Keratinocyte (primary cell): ENCODE measurements at places on chromosomes 2 and 18. TPM values are rescaled to one million over a fixed set of nuclear protein-coding genes. Genes with fewer than 3 reads are reported as not detected.

Gene ACTR2
- polyA plus RNA-seq = 121 to 257 TPM (median 134 TPM) in 3 replicates

Gene PAIP2B
- 0.99 to 1.7 TPM (median 1.4 TPM) in 3 replicates for polyA plus RNA-seq

Gene MAP3K19
- not detected in 3 replicates for polyA plus RNA-seq

Gene SLC16A14
- 0.34 to 0.97 TPM (median 0.67 TPM) in 3 replicates for polyA plus RNA-seq

Gene MYL1
- polyA plus RNA-seq = not detected in 3 replicates

Gene ALPI
- not detected in 3 replicates for polyA plus RNA-seq

Gene RPE
- 59.5 to 69.6 TPM (median 67.9 TPM) in 3 replicates for polyA plus RNA-seq

Gene ZEB2
- 0.03 to 0.12 TPM (median 0.06 TPM) in 3 replicates for polyA plus RNA-seq

Gene SIX2
- not detected in 3 replicates for polyA plus RNA-seq

Gene MYO5B
- polyA plus RNA-seq = 6.5 to 7.7 TPM (median 6.8 TPM) in 3 replicates

Gene SP140
- 0.95 to 1.2 TPM (median 0.95 TPM) in 3 replicates for polyA plus RNA-seq

Gene CTLA4
- polyA plus RNA-seq = not detected in 3 replicates

Gene SCN7A
- polyA plus RNA-seq = not detected in 3 replicates

Gene UGT1A9
- polyA plus RNA-seq = not detected in 3 replicates

Gene ZBTB7C
- polyA plus RNA-seq = 0.15 to 0.77 TPM (median 0.58 TPM) in 3 replicates

Gene TMEM178A
- polyA plus RNA-seq = 0.03 to 0.44 TPM (median 0.07 TPM) in 3 replicates

Gene ICA1L
- polyA plus RNA-seq = 1.1 to 2.2 TPM (median 1.8 TPM) in 3 replicates

Gene SLC23A3
- 0.48 to 2.4 TPM (median 1.4 TPM) in 3 replicates for polyA plus RNA-seq

Gene DNAJC5G
- polyA plus RNA-seq = not detected in 3 replicates

Gene SERPINB7
- 293 to 589 TPM (median 408 TPM) in 3 replicates for polyA plus RNA-seq

Gene WNT6
- 0.15 TPM in 1 of 3 replicates, not detected in the others for polyA plus RNA-seq

Gene CRYBA2
- polyA plus RNA-seq = not detected in 3 replicates

Gene RGPD3
- 0.06 to 0.09 TPM (median 0.06 TPM) in 3 replicates for polyA plus RNA-seq

Gene LIPG
- polyA plus RNA-seq = 200 to 263 TPM (median 241 TPM) in 3 replicates

Gene L3MBTL4
- 0.11 to 0.17 TPM (median 0.15 TPM) in 3 replicates for polyA plus RNA-seq

Gene SLC14A1
- 0.06 to 0.23 TPM in 2 of 3 replicates, not detected in the other for polyA plus RNA-seq

Gene SGO2
- polyA plus RNA-seq = 1.8 to 8.6 TPM (median 5.1 TPM) in 3 replicates

Gene DNAH7
- 0.17 to 0.28 TPM (median 0.17 TPM) in 3 replicates for polyA plus RNA-seq

Gene CXCR4
- polyA plus RNA-seq = 0.06 to 0.21 TPM (median 0.08 TPM) in 3 replicates

Gene EGR4
- not detected in 3 replicates for polyA plus RNA-seq

Gene AMER3
- not detected in 3 replicates for polyA plus RNA-seq

Gene TMEM200C
- not detected in 3 replicates for polyA plus RNA-seq

Gene ANKRD12
- polyA plus RNA-seq = 2.6 to 8.0 TPM (median 4.9 TPM) in 3 replicates

Gene MC5R
- polyA plus RNA-seq = not detected in 3 replicates

Gene TMEM87B
- 19.5 to 37.3 TPM (median 21.0 TPM) in 3 replicates for polyA plus RNA-seq

Gene CLEC4F
- not detected in 3 replicates for polyA plus RNA-seq

Gene PID1
- polyA plus RNA-seq = 3.5 to 6.0 TPM (median 5.4 TPM) in 3 replicates

Gene TNFAIP6
- 0.12 to 0.21 TPM in 2 of 3 replicates, not detected in the other for polyA plus RNA-seq

Gene RBM44
- 0.03 to 0.14 TPM (median 0.08 TPM) in 3 replicates for polyA plus RNA-seq

Gene FAM124B
- 0.03 to 0.04 TPM (median 0.03 TPM) in 3 replicates for polyA plus RNA-seq

Gene INSIG2
- polyA plus RNA-seq = 16.2 to 28.6 TPM (median 19.4 TPM) in 3 replicates

Gene LIMS4
- polyA plus RNA-seq = 0.24 to 0.58 TPM (median 0.25 TPM) in 3 replicates

Gene UGT1A8
- polyA plus RNA-seq = 0.41 to 0.64 TPM (median 0.63 TPM) in 3 replicates

Gene AQP12B
- polyA plus RNA-seq = not detected in 3 replicates

Gene EHD3
- polyA plus RNA-seq = 5.1 to 8.2 TPM (median 6.5 TPM) in 3 replicates

Gene WDPCP
- polyA plus RNA-seq = 2.4 to 2.9 TPM (median 2.7 TPM) in 3 replicates

Gene NPC1
- polyA plus RNA-seq = 43.0 to 57.8 TPM (median 49.9 TPM) in 3 replicates
